Dermis blood vessel endothelial cell (primary cell): ENCODE measurements at places on chromosomes 6 and 20. TPM values are rescaled to one million over a fixed set of nuclear protein-coding genes. Genes with fewer than 3 reads are reported as not detected.

The BCAS1 gene
- not detected in 2 replicates for total RNA-seq

The FNDC1 gene
- total RNA-seq, result not detected in 2 replicates

The HSPA1L gene
- total RNA-seq, result 0.51 and 0.85 TPM in 2 replicates

The AKAP12 gene
- total RNA-seq, result 647 and 699 TPM in 2 replicates

The TREM2 gene
- total RNA-seq, result not detected in 2 replicates

The BACH2 gene
- 1.2 and 1.3 TPM in 2 replicates for total RNA-seq

The ID1 gene
- 768 and 1,287 TPM in 2 replicates for total RNA-seq

The FAM210B gene
- total RNA-seq, result 26.0 and 31.9 TPM in 2 replicates

The TRIM27 gene
- total RNA-seq, result 72.9 and 83.0 TPM in 2 replicates

The NXT1 gene
- total RNA-seq, result 24.8 and 36.2 TPM in 2 replicates

The ADAT2 gene
- total RNA-seq, result 3.1 and 3.8 TPM in 2 replicates

The HUS1B gene
- 0.98 and 1.5 TPM in 2 replicates for total RNA-seq

The VSTM2L gene
- 0.51 TPM in 1 of 2 replicates, not detected in the other for total RNA-seq

The KIF25 gene
- total RNA-seq, result not detected in 2 replicates

The SYCP2L gene
- 0.17 TPM in 1 of 2 replicates, not detected in the other for total RNA-seq

The SAMD10 gene
- total RNA-seq, result 4.3 and 6.1 TPM in 2 replicates

The SGK1 gene
- 109 and 111 TPM in 2 replicates for total RNA-seq

The ANKRD66 gene
- total RNA-seq, result not detected in 2 replicates

The LY6G6D gene
- total RNA-seq, result not detected in 2 replicates

The CYB5R4 gene
- total RNA-seq, result 2.9 and 13.7 TPM in 2 replicates

The NOX3 gene
- not detected in 2 replicates for total RNA-seq

The E2F3 gene
- total RNA-seq, result 5.8 and 9.7 TPM in 2 replicates

The MEI4 gene
- under 0.01 TPM in 1 of 2 replicates, not detected in the other for total RNA-seq

The DEFB125 gene
- not detected in 2 replicates for total RNA-seq

The TCF19 gene
- 15.8 and 39.1 TPM in 2 replicates for total RNA-seq

The CBLN4 gene
- total RNA-seq, result not detected in 2 replicates

The HLA-DRA gene
- total RNA-seq, result 0.09 TPM in 1 of 2 replicates, not detected in the other

The GNAS-AS1 gene
- total RNA-seq, result not detected in 2 replicates

The C2 gene
- not detected in 2 replicates for total RNA-seq

The POLR3F gene
- total RNA-seq, result 9.0 and 11.6 TPM in 2 replicates

The OPN5 gene
- not detected in 2 replicates for total RNA-seq

The GINS1 gene
- total RNA-seq, result 10.4 and 20.8 TPM in 2 replicates

The FAM209B gene
- total RNA-seq, result 0.33 TPM in 1 of 2 replicates, not detected in the other

The CLVS2 gene
- total RNA-seq, result not detected in 2 replicates

The IL17A gene
- not detected in 2 replicates for total RNA-seq

The PTGIS gene
- total RNA-seq, result 1.9 and 2.0 TPM in 2 replicates
